ENCODE measurements at places on chromosomes 2 and 18.

DNA sequence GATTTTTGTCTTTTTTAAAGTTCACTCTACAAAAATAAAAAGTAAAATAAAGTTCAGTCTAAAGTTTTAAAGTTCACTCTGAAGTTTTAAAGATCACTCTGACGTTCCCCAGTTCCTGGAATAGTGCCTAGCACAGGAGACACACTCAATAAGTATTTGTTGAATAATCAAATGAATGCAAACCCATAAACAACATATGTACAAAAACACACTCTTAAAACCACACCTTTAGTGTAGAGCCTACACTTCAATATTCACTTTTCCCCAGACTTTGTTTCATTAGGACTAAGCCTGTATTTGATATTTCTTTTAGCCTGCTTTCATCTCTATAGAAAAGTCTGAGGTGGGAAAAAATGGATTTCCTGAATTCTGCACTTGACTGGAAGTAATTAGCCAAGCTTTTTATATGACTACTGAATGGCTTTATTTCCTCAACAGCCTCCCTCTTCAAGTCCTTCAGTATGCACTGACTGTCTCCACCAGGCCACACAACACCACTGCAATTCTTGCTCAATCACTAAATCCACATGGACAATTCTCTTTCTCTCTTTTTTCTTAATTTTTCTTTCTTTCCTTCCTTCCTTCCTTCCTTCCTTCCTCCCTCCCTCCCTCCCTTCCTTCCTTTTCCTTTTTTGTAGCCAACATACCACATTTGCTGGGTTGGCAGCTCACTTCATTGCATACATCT, 104.6 kb downstream of the SS18 start:
- no peak for DNase-seq

GRCh38 chr2:189014449-189015138, 40.4 kb downstream of the COL3A1 start:
- DNase-seq, result no peak

- DNase-seq, result no peak
Measured at GRCh38 chr2:74314107-74314506, 29.1 kb downstream of the SLC4A5 start.

GRCh38 chr2:103960129-103960513, 893.8 kb upstream of the POU3F3 start:
- DNase-seq, result no peak

DNA sequence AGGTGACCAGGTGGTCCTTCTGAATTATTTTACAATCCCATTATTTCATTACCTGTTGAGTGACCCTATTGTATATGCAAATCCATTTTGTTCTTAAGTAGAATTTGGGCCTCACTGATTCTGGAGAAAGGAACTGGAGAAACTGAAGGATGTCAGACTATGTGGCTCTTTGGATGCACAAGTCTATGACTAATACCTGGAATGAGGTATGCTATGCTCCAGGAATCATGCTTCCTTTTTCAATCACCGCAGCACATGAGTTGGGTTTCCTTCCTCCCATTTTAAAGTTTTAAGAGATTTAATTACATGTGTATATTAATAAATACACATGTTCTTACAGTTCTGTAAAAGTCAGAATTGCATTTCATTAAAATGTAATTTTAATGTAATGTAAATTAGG, 253.9 kb upstream of the VWC2L start:
- no peak for DNase-seq

DNA sequence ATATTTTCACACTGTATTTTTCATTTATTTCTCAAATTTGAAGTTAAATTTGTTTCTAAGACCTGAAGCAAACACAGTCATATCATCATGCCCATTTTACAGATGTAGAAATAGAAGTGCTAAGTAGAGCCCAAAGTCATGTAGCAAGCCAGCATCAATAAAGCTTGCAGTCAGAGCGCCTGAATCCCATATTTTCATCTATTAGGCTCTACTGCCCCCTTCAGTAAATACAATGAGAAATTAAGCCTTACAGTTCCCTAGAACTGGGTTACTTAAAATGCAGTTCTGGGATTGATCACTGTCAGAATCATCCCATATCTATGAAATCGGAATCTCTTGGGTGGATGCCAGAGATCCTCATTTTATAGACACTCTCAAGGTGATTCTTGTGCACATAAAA, 419.9 kb downstream of the TGIF1 start:
- no peak for DNase-seq

DNA sequence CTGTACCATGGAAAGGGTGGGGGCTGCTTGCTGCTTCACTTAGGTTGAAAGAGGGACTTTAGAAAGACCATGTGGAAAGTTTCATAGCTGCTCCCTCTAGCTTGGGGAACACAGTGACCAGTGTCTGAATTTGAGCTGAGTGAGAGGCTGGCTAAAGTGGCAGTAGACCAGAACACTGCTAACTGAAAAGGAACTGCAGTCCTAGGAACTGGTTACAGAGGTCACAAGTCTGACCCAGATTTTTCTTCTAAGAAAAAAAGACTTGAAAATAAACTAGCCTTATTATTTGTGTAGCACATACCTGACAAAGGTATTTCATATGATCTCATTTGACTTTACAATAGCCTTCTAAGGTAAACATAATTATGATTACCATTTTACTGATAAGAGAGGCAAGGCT, 153.6 kb downstream of the FSHR start:
- no peak for DNase-seq

GRCh38 chr2:23203383-23203782, 181.6 kb upstream of the KLHL29 start:
- no peak for DNase-seq

- no peak for DNase-seq
Measured at GRCh38 chr2:88125344-88125923, 2.4 kb downstream of the FABP1 start.

DNA sequence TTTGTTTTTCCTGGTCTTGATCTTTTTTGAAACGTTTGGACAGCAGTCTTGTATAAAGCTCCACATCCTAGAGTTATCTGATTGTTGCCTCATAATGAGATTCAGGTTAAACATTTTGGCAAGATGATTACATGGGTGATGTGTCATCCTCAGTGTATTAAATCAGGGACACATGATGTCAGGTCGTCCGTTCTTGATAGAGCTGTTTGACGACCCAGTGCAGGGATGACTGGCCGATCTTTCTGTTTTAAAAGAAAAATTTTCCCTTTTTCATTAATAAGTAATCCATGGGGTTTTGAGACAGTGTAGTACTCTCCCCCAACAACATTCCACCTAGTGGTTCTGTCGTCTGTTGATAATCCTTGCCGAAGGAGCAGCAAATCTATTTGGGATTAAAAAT, 44.5 kb upstream of the SERPINB2 start:
- DNase-seq, result no peak

- DNase-seq, result no peak
Measured at GRCh38 chr2:19829672-19830071, 72.1 kb downstream of the TTC32 start.

GRCh38 chr18:56351911-56352500, 286.4 kb downstream of the TXNL1 start:
- no peak for DNase-seq

- DNase-seq, result no peak
Measured at GRCh38 chr2:189095101-189095500, 84.5 kb downstream of the COL5A2 start.

DNA sequence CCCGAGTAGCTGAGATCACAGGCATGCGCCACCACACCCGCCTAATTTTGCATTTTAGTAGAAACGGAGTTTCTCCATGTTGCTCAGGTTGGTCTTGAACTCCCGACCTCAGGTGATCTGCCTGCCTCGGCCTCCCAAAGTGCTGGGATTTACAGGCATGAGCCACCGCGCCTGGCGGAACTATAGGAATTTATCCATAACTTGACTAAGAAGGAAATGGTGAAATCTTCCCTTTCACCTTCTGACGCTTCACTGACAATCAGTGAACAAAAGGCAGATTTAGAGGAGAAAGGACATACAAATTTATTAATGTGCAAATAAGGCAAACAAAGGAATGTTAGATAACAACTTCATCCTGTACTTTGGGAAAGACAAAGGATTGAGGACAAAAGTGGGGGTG, 15.4 kb upstream of the GULP1 start:
- DNase-seq, result no peak

GRCh38 chr2:109479804-109480203, 134.0 kb downstream of the SEPTIN10 start:
- no peak for DNase-seq

GRCh38 chr2:9952286-9952737, 819 bp downstream of the GRHL1 start:
- DNase-seq, result no peak

DNA sequence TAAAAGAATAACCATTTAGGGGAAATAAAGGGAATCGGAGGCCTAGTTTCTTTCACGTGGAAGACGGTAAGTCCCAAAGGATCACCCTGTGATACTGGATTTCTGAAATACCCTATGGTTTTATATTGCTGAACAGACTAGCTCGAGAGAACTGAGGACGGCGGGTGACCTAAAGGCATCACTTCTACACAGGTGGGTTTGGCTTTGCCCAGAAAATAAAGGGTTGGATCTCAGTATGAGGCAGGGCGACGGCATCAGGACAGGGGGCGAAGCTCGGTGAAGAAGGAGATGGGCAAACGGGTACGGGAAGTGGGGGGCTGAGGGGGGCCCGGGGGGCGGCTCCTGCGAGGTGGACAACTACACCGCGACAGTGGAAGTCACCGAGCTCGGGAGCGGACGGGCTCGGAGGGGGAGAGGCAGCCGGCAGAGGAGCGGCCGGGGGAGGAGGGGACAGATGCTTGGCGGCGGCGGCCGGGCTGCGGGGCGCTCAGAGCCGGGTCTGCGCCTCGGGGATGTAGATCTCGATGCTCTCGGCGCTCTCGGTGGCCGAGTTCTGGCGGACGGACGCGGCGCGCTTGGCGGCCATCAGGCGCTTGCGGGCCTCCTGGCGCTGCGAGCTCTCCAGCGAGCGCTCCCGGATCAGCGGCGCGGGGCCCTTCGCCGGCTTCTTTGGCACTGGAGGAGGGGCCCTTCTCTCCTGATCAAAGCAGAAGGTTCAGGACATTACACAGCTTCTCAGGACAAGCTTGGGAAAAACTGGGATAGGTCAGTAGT, 48.9 kb downstream of the TGIF1 start:
- DNase-seq, result peak; percentile 62

- no peak for DNase-seq
Measured at GRCh38 chr2:59353306-59353921, 1112.3 kb upstream of the FANCL start.

GRCh38 chr2:181649436-181649979, 7.4 kb downstream of the CERKL start:
- no peak for DNase-seq

- no peak for DNase-seq
Measured at GRCh38 chr2:160909781-160910242, 250.4 kb upstream of the TANK start.

DNA sequence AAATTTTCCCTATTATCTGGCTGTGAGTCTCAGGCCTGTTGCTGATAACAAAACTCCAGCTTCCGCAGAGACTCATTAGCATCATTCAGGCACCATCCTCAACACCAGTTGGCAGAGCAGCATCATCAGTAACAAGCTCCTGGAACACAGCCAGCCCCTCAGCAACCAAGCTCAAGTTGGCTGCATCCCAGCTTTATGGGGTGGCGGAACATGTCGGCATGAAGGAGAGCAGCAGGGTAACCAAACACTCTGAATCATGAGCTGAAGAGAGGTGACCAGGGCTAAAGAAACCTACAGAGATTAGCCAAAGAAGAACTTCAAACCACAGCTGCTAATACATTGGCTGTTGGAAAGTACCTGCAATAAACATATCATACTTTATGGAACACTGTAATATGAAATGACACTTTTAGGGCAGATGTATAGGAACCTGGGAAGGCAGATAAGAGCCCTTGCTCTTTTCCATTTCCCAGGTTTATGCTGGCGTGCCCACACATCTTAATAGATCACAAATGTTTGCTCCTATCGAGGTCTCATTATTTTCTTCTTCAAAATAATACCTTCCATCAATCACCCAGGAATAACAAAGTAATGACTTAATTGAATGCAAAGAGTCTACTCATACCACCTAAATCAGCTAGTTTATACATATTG, 63.8 kb downstream of the PDE11A start:
- no peak for DNase-seq

- no peak for DNase-seq
Measured at GRCh38 chr2:211077216-211077767, 520.9 kb downstream of the CPS1 start.

DNA sequence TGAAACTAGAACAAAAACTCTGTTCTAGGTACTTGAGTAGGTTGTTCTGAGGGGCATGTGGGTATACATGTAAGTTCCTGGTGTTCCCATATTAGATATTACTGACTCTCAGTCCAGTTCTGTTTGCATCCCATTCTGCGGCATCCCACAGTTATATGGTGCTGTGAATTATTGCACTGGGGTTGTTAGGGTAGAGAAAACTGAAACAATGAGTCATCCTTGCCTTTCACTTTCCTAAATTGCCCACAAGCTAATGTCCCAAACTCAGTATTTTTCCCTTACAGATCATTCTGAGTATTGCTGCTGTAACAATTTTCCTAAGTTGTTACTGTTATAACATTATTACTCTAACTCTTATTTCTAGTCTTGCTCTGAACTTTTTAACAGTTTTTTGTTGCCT, 3.0 kb downstream of the WDR75 start:
- DNase-seq, result no peak

DNA sequence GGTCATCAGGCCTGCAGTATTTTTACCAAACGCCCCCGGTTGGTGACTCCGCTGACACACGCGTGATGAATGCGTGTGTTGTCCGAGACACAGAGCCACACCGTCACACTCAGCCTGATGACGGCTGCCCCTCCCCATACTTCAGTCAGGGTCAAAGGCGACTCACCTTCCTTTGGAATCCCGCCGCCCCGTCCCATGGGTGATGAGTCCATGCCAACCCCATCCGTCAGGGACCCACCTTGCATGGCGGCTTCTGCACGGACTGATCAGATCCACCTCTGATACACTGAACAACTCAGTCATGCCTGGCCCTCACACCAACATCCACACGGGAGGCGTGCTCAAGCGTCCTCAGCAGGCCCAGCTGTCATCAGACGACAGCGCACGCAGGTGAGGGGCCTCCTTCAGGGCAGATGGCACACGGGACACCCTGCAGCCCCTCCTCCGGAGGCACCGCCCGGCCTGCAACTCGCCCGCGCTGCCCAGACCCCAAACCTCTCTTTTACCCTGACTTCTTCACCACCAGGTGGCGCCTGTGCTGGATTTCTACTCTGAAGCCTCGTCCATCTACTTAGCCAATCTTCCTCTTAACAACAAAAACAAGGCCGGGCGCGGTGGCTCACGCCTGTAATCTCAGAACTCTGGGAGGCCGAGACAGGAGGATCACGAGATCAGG, 89.2 kb downstream of the ZNF516 start:
- no peak for DNase-seq

- peak; percentile 85 for DNase-seq
Measured at GRCh38 chr2:119367472-119368099, 809 bp downstream of the DBI start.
